ENCODE measurements at places on chromosomes 3 and 15.

DNA sequence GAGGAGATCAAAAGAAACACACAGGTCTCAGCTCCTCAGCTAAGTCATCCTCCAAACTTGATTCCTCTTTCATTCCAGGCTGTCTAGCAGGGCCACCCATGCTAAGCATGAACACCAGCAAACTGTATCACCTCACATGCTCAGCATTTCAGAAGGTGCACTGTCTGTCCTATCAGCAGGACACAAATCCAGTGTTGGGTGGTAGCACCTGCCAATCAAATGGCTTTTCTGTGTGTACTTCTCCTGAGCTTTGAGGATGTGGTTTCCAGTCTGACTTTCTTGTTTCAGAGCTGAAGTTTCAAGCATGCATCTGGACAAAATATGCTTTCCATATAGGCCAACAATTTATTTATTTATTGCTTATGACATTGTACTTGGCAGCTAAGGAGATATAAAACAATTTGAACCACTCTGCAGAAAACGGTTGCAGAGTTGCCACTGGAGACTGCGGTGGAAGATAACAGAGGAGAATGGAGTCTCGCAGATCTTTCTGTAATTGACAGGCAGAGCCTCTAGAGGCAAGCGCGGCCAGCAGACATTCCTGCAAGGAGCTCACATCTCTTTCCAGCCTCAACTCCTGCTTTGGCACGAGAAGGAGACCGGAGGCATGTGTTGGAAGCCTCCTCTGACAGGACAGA is 167.1 kb upstream of the WNT5A start:
- no peak for DNase-seq

DNA sequence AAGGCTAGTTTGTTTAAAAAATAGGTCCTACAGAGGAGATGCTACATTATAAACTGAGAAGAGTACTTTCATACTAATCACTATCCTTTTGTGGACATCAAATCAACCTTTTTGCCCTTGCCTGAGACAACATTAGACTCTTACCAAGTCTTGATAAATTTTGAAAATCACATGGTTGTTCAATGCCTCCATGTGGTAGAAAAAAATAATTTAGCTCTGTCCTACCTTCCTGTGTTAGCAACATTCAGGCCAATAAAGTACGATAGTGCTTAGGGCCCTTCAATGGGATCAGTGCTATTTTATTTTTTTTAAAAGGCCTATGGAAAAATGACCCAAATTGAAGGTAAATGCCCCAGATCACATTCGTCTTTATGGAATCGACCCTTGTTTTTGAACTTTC is 5.0 kb upstream of the UBE2E1 start:
- DNase-seq: no peak

- no peak for DNase-seq
Observed at GRCh38 chr3:39390181-39390580, 7.0 kb downstream of the SLC25A38 start.

- no peak for DNase-seq
Observed at GRCh38 chr3:141940194-141940776, 63.8 kb downstream of the ATP1B3 start.

DNA sequence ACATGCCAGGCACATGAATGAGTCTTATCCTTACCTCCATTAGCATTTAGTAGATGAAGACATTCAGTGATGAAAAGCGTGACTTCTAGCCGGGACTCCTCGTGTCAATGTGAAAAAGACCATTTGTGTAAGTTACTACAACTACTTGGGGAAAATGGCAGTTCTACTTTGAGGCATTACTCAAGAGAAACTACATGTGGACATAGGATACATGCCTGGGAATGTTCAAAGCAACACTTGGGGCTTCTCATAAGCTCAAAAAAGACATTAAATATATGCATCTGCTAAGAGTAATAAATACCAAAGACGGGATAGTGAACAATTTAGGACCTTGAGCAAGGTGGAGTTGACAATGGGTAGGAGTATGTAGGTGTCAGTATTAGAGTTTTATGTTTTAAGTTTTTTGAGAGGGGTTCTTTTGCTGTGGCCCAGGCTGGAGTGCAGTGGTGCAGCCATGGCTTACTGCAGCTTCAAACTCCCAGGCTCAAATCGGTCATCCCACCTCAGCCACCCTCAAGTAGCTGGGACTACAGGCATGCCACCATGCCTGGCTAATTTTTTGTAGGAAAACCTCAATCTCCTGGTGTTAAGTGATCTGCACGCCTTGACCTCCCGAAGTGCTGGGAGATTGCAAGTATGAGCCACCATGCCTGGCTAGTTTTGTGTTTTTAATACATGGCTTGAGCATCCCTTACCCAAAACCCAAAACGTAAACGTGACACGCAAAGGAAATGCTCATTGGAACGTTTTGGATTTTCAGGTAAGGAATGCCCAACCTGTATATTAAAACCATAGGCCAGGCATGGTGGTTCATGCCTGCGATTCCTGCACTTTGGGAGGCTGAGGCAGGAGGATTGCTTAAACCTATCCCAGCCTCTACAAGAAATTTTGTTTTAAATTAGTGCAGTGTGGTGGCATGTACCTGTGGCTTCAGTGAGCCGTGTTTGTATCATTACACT is 3.9 kb downstream of the RPLP1 start:
- DNase-seq: no peak

- no peak for DNase-seq
Observed at GRCh38 chr3:112355307-112355687, 22.3 kb downstream of the CD200 start.

Data from stimulated activated CD4-positive, alpha-beta T cell treated with anti-CD3 and anti-CD28 coated beads, Interleukin-4, amount 100 ng/mL, for 4 hours (primary cell).